ENCODE measurements at places on chromosomes 7 and 10.

- no peak for DNase-seq
Observed at GRCh38 chr10:122154545-122155366, 116.3 kb upstream of the BTBD16 start.

DNA sequence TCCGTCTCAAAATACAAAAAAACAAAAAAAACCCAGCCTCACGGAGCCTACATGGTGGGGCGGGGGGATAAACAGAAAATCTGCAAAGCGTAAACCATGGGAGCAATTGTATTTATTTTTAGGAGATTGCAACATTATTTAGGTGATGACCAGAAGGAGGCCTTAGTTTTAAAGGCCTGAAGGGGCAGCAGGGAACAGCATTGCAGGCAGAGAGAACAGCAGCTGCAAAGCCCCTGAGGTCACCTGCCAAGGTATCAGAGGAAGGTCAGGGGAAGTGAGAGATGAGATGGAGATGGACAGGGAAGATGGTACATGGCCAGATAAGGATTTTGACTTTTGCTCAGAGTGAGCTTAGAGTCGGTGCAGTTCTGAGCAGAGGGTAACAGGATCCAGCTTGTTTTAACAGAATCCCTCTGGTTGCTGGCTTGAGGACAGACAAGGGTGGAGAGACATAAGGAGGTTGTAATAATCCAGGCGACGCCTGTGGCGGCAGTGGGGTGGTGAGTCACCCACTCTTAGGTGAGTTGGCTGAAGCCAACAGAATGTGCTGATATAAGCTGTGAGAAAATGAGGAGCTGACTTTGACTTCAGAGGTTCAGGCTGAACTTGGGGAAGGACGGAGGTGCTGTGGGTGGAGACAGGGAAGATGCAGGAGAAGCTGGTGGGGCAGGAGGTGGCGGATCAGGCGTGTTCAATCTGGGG lies 82.3 kb upstream of the GTF2I start:
- DNase-seq: no peak

DNA sequence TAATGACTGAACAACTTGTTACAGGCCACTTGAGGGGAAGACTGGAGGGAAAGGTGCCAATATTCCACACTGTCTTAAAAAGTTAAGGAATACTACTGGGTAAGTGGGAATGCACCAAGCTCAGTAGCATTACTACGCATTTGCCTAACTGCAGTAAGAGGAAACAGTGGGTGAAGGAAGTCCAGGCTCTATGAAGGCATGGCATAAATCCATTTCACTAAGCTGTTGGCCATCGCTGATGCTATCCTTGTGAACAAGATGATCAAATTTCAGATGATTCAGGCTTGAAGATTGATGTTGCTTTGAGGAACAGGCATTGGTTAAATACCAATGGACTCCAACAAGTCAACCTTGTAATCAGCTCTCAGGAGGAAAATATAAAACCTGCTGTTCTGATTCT lies 44.2 kb upstream of the TES start:
- no peak for DNase-seq

GRCh38 chr10:110609605-110610004 lies 34.5 kb upstream of the RBM20 start:
- no peak for DNase-seq

DNA sequence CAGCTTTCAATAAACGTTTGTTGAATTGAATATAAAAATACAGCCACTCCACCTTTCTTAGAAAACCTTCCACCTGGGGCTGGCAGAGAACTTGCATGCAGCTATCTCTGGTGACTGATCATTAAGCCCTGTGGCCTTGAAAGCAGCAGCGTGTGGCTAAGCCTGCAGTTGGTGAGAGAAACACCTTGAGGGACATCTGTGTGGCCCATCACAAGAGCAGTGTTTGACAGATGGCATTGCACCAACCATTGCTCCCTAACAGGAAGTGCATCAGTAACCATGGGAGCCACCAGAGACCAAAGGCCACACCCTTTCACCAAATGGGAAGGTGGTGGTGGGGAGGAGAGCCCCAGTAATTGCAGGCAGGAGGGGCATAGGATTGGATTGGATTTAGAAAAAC lies 22.4 kb downstream of the RHOBTB1 start:
- DNase-seq: no peak

DNA sequence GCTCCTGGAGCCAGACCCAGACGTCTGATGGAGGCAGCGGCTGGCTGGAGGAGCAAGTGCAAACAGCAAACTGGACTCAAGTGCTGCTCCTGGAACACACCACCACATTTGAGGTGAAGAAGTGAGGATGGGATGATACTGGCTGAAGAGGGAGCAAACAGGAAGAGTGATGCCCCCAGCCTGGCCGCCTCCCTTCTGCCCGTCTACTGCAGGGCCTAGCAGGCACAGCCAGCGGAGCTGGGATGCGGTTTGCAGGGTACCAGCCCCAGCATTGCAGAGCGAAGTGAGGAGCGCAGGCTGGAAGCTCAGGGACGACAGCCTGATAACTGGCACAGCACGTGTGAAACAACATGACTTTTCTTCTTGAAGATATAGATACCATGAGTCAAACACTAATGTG lies 111.8 kb upstream of the ZNF32 start:
- DNase-seq: no peak

DNA sequence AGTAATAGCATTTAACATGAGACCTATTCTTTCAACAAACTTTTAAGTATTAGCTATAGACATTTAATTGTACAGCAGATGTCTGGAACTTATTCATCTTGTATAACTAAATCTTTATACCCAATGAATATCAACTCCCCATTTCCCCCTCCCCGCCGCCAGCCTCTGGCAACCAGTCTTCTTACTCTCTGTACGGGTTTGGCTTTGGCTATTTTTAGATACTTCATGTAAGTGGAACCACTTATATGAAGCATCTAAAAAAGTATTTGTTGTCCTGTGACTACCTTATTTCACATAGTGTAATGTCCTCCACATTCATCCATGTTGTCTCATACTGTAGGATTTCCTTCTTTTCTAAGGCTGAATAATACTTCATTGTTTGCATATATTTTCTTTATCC lies 60.8 kb downstream of the RAB18 start:
- DNase-seq: no peak

- DNase-seq: no peak
Observed at GRCh38 chr7:137916564-137916963, 69.8 kb upstream of the DGKI start.

DNA sequence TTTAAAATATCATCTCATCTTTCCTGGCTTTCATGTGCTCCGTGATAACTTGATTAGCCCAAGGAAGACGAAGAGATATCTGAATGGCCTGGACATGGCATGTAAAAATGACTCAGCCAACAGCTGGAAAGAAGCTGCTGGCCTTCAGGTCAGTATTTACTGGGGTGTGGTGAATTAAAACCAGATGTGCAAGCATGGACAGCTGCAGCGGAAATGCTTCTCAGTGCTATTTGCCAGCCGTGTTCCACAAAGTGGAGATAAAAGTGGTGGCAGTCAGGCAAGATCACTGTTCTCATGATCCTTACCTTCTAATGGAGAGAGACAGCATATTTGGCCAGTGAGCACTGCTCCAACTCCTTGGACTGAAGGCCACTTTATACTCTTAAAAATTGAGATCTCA lies 203.1 kb upstream of the VSTM2A start:
- no peak for DNase-seq

DNA sequence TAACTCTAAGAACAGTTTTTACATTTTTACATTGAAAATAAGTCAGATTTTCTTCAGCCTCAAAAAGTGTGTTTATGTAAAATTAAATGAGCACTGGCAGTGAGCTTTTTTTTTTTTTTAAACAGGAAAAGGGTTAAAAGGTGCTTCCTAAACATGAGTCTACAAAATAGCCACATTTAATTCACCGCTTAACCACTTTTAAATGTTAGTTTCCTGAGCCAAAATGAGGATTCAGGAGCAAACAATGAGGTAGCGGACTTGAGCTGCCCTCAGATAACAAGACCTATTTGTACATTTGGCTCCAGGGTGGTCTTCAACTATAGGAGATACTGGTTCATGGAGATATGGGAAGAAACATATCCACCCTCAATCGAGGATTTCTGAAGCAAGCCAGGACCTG lies 22.8 kb downstream of the AKR1C3 start:
- DNase-seq: no peak

DNA sequence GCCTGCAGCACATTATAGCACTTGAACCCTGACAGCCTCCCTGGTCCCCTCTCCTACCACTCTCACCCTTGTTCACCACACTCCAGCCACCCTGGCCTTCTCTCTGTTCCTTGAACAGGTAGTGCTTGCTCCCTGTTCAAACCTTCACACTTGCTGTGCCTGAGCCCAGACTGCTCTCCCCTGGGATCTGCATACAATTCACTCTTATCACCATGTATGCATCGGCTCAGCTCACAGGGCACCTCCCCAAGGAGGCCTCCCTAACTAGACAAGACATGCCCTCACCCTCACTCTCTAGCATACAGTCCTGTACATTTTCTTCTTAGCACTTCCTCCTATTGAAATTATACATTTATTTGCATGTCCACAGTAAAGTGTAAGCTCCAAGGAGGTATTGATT lies 59.3 kb downstream of the FAM13C start:
- DNase-seq: no peak

GRCh38 chr7:149723795-149724495 lies 49.4 kb downstream of the ZNF467 start:
- no peak for DNase-seq

- DNase-seq: no peak
Observed at GRCh38 chr7:105723572-105723971, 142.3 kb upstream of the EFCAB10 start.

DNA sequence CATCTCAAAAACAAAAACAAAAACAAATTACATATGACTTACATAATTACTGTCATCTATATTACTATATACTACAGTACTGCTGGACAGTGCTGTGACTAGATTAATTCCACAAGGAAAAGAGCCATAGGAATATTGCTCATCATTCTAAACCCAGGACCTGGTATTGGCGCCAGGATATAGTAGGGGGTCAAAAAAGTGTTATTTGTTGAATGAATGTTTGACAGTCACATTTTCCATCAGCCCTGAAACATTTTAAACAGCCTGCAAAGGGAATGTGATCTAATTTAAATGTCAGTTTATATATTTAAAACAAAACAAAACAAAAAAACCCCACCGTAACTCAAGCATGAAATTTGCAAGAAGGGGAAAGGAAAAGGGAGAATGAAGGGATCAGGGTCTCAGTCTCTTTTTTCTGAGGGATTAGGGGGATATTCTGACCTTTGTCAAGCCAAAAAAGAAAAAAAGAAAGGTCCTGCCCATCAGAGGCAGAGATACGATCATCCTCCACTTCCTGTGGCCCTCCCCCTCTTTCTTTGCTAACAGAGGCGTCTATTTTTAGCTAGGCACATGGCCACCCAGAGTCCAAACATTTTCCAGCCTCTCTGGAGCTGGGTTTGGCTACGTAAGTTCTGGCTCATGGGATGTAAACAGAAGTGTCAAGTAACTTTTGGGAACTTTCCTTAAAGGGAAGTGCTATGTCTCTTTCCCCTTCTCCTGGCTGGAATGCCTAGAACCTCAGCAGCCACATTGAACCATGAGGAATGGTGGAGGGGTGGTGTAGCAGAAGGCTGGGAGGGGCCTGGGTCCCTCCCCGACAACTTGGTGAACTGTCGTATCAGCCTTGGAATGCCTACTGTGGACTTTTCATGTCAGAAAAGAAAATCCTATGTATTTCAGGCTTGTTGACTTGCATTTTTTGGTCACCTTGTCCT lies 44.6 kb upstream of the DLG5 start:
- no peak for DNase-seq

GRCh38 chr7:69643708-69644445 lies 45.6 kb downstream of the AUTS2 start:
- no peak for DNase-seq

DNA sequence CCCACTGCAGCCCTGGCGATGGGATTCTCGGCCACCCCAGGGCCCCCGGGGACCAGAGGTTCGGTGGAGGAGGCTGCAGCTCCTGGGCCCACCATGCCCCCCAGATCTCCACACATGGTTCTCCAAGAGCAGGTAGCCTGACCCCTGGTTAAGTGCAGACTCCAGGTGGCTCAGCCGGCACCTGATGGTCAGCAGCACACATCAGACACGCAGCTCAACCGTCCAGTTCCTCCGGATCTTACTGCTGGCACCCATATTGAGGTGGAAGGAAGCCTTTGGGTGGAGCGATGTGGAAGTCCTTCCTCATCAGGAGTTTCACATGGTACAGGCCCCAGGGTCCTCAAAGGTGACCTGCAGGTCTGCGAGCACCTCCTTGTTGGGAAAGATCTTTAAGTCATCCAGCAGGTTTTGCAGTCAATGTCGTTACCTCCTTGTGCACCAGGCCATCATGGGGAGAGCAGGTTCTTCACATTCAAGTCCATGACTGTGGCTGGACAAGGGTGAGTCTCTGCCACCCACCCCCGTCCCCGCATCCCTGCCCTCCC lies 74.2 kb upstream of the EEPD1 start:
- no peak for DNase-seq

- DNase-seq: no peak
Observed at GRCh38 chr10:2202401-2202800, 465.1 kb upstream of the ADARB2 start.

- no peak for DNase-seq
Observed at GRCh38 chr10:103679096-103679790, 176.1 kb downstream of the SH3PXD2A start.

DNA sequence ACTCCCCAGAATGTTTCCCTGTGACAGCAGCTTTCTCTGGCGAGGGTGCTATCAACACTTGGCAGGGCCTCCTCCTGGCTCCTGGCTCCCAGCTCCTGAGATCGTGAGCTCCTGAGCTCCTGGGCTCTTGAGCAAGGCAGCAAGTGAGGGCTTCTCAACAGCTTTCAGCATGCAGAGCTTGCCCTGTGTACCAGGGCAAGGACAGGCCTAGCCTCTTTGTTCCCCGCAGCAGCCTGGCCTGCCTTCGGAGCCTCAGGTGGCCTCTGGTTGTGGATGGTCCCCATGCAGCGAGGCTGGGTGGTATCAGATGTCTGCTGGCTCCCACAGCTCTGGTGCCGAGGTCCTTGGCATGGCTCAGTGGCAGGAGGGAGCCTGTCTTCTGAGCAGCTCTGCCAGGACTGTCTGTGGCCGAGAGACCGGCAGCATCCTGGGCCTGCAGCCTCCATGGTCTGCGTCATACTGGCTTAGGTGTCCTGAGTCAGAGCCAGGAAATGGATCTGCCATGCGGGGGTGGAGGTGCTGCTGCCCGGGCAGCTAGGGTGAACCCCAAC lies 44.2 kb downstream of the ZMIZ1 start:
- no peak for DNase-seq

GRCh38 chr7:157517782-157518513 lies 181.1 kb downstream of the DNAJB6 start:
- DNase-seq: no peak

DNA sequence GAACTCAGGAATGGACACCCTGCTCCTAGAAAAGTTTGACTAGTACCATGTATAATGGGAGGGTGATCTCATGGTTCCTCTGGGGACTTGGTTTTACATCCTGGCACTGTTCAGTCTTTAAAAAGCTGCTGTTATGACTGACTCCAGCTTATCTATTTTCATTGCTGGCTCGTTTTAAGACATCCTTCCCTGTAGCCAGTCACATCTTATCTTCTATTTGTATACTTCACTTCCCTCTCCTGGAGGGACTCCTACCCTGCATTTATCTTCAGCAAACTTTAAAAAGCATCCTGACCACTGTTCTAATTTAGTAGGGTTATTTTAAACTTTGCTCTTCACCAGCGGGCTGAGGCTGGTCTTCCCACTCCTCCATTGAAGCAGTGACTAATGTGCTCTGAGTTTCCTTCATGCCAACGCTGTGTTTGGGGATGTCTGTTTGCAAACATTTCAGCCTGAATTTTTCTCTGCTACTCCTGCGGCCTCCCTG lies 72.9 kb upstream of the ARMC3 start:
- DNase-seq: no peak

GRCh38 chr10:75994357-75995040 lies 563.1 kb downstream of the LRMDA start:
- DNase-seq: no peak

GRCh38 chr7:158827411-158828132 lies 1.7 kb downstream of the ESYT2 start:
- DNase-seq: no peak

- no peak for DNase-seq
Observed at GRCh38 chr7:83956104-83956503, 238.5 kb downstream of the SEMA3A start.
